Right atrium auricular region (tissue), 2 donors: ENCODE measurements at places on chromosomes 5 and 9. TPM values are rescaled to one million over a fixed set of nuclear protein-coding genes. Genes with fewer than 3 reads are reported as not detected.

DNA sequence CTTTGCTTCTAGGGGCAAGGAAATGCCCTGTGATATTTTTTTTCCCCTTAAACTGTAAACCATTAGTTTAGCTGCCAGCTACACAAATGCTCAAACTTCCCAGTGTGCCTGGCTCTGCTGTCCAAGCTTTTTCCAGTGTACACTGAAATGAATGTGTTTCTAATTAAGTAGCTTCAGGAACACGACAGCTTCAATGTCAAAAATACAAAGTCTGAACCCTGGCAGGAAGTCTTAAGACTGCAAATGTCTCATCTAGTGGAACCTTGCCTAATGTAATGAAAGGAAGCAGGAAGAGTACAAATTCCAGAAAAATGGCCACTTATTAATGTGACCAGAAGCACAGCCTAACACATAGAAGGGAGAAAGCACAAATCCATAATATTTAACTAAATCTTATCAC, 255.2 kb downstream of the CRB2 start:
- no peak for DNase-seq

DNA sequence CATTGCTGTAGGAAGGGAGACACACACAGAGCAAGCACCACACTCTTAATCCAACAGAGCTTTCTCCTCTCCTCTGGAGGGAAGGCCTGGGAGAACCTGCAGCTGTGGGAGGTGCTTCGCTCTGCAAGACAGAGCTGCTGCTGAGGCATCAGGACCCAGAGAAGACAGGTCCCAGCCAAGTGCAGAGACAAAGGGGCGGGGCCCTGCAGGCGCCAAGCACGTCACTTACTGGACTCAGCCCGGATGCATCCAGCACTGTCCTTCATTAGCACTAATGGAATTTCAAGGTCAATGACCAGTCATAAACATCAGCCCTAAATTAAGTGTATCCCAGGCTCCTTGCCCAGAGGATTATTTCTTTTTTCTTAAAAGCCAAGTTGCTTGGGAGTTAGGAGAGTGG, 337.1 kb upstream of the PANK3 start:
- peak; percentile 76 for DNase-seq

- no peak for DNase-seq
These were observed 451.8 kb downstream of the RAB3C start for GRCh38 chr5:59034498-59035186.

GRCh38 chr5:95895771-95896170, 65.9 kb downstream of the ELL2 start:
- DNase-seq, result no peak

DNA sequence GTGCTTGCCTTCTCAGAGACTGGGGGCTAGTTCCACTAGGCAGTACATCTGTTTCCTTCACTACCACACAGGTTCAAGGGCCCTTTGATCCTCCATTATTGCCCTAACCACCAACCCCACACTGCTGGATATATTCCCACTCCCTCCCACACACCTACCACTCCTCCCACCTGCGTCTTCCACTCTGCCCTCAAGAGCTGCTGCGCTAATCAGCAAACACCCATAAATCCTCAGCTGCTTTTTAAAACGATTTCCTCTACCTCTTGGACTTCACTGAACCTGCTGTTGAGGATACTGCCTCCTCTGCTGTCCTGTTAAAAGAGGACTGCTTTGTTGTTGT, 120.9 kb downstream of the MAPKAP1 start:
- DNase-seq, result no peak

DNA sequence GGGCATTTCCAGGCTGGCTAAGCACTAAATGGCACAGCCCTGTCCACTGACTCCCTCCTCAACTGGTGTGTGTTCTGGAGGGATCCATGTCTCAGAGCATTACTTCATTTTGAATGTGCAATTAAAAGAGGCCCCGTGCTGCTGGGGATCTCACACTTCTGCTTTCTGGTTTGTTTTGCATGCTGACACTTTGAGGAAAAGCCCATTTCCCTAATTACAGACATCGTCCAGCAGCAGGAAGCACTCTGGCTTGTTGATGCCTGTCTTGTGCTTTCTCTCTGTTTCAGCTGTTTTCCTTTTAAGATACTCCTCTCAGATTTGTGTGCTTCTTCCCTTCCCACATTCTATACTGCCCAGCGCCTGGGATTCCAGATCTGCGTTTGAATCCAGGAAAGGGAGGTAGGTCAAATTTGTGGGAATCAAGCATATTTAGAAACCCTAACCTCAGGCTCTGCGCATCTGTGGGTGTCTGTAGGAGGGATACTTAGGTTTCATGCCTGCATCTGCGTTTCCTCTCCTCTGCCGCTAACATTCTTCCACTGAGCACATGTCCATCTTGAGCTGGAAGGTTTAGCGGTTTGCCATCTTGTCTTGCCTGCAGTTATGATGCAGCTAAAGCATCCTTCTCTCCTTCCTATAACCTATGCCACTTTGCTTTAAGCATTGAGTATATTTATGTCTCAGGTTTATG, 25.7 kb downstream of the SYK start:
- DNase-seq, result peak; percentile 58

GRCh38 chr9:68522131-68522530, 18.6 kb downstream of the TMEM252 start:
- DNase-seq, result no peak

GRCh38 chr5:168131519-168131918, 159.9 kb upstream of the WWC1 start:
- DNase-seq, result no peak

DNA sequence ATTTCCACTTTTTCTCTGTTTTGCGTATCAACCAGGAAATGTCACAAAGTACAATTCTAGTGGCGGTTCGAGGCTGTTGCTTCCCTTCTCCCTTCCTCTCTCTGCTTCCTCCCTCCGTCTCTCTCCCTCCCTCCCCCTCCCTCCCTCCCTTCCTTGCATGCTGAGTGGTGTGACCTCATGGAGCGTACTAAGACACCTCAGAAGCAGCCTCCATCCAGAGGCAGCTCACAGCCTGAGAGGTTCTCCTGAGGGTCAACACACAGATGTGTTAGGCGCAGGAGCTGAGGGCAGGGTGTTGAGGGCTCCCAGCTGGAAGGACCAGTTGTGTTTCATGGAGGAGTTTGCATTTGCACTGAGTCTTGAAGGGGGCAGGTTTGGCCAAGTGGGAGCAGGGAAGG, 57.7 kb downstream of the COL5A1 start:
- DNase-seq, result no peak

- no peak for DNase-seq
These were observed 171.2 kb downstream of the TMEM167A start for GRCh38 chr5:82905986-82906385.

DNA sequence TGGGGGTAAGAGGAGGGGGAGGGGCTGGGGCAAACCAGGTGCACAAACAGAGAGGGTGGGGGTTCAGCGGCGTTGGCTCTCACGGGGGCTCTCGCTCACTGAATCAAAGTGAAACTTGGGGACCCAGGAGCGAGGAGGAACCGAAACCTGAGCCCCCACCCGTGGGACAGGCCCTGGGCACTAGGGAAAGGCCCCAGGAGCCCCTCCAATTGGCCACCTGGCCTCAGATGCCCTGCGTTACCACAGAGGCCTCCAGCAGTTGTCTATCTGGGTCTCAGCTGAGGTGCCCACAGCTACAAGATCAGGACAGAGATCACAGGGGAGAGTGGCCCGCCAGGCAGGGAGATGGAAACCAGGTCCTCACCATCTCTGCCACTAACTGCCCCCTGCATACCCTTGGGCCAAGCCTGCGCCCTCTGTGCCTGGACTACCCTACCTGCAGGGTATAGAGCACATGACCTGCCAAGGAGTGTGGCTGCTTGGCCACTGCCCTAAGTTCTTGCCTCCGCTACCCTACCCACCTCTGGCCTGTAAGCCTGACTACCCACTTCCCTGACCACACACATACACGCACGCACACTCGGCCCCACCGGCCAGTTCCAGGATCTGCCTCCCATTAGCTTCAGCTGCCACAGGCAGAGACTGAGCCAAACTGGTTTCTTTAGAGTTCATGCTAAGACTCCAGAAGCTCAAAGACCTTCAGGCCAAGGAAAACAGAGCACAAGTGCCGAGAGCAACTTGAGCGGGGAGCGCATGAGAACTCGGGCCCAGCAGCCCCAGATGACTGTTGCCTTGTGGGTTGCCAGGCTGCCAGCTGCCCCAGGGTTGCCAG, 39.9 kb downstream of the PAX5 start:
- DNase-seq, result no peak

GRCh38 chr5:172494630-172495505, 40.5 kb upstream of the SH3PXD2B start:
- peak; percentile 36 for DNase-seq

DNA sequence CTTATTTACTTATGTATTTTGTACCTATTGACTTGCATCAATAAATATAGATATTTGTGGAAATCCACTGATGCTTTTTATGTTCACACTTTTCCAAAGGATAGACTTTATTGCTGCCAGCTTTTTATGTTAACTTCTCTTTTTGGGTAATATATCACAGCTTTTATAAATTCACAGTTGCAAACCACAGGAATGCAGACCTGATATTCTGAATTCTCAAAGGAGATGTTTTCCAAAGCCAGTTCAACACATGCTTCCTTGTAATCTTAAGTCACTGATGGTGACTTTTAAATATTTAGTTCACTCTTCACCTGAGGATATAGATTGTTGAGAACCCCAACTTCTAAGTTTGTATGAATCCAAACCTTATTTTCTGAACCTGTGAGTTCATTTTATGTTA, 223.4 kb upstream of the PRR16 start:
- no peak for DNase-seq

DNA sequence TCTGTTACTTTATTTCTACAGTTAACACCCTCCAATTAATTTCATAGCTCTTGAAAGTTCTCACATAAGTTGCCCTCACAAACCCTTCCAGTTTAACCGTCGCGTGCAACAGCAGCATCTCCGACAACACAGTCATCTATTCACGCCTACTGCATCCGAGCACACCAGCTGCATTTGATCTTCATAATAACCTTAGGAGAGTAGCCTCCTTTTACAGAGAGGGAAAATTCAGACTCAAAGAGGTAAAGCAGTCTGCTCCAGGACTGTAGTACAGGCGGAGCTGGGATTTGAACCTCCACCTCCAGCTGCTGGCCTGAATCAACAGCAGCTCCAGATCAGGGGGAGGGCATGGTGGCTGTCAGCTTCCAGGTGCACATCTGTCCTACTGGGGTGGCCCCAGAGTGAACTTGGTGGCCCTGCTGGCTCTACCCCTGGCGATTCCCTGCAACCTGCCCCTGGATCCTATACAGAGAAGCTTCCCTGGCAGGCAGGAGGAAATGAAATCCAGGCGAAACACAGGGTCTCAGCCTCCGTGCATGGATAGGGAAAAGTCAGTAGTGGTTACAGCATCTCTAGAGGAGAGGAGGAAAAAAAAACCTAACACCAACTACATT, 71.6 kb upstream of the UNC5A start:
- DNase-seq, result no peak

- DNase-seq, result no peak
These were observed 69.2 kb downstream of the SYK start for GRCh38 chr9:90870621-90871326.

DNA sequence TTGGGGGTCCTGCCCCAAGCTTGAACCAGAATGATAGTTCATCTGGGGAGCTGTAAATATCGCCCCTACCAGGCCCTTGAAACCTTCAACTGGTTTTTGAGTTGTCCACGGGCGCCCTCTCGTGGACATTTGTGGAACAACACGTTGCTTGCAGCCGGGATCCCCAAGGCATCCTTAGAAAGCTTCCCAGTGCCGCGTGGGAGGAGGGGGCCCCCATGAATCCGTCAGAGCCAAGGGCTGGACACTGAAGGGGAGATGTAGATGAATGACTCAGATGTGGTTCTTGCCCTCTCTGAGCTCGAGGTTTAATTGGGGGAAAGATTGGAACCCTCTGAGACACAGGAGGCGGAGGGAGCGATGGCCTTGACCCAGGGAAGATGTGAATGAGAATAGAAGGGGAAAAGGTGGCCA, 31.8 kb upstream of the ORM1 start:
- DNase-seq, result peak; percentile 82

GRCh38 chr9:71975833-71976232, 64.4 kb downstream of the C9orf85 start:
- DNase-seq, result no peak

DNA sequence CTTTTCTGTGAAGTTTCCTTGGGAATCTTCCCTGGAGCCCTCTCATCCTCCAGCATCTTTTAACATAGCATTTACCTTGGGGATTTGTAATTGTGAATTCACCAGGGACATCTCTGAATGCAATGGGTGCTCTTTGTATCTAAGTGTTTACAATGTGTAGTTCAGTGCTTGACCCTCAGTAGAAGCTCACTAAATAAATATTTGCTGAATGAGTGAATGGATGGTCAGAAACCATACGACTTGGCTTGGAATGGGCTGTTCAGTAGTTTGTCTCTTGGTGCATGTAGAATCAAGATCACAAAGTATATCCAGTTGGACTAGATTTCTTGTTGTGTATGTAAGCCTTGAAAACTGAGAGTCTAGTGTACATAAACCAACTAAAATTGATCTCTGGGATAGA, 81.8 kb upstream of the MEF2C start:
- DNase-seq, result no peak

- DNase-seq, result no peak
These were observed 24.0 kb upstream of the ANKRD31 start for GRCh38 chr5:75260708-75261107.

- no peak for DNase-seq
These were observed 285.7 kb downstream of the NR3C1 start for GRCh38 chr5:143117821-143118220.

- DNase-seq, result no peak
These were observed 21.4 kb downstream of the COL27A1 start for GRCh38 chr9:114176624-114177291.

GRCh38 chr5:112063856-112064255, 306.9 kb upstream of the NREP start:
- no peak for DNase-seq

DNA sequence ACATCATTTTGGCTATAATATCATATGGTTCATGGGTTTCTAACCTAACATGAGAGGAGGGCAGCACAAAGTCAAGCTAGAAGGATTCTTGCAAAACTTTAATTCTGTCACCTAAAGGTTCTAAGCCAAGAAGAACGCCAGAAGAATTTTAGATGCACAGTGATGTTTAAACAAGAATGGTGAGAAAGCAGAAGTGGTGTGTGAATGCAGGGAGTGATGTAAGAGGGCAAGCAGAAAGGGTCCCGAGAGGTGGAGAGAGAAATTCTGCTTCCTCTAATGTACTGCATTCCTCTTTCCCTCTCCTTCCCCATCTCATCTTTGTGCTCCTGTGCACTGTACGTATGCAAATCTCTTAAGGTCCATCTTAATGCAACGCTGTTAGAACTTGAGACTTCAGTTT, 2.1 kb upstream of the TRMO start:
- no peak for DNase-seq

- peak; percentile 89 for DNase-seq
These were observed 39.6 kb downstream of the PCDHGC5 start for GRCh38 chr5:141528291-141528984.

The NUTM2G gene
- not detected for total RNA-seq

The DIPK1B gene
- total RNA-seq, result 45.1 TPM

The RABGAP1 gene
- total RNA-seq, result 26.3 TPM

The LCN9 gene
- not detected for total RNA-seq

The CCL21 gene
- total RNA-seq, result 2.9 TPM

The THBS4 gene
- 91.5 TPM for total RNA-seq

The ENTREP1 gene
- total RNA-seq, result 12.1 TPM

The CTNND2 gene
- 8.6 TPM for total RNA-seq

The ZNF622 gene
- total RNA-seq, result 36.7 TPM

The SEMA6A gene
- total RNA-seq, result 3.9 TPM

The ZNG1C gene
- total RNA-seq, result 8.4 TPM

The PDZD2 gene
- 86.4 TPM for total RNA-seq

The LRRC14B gene
- 7.7 TPM for total RNA-seq

The FCN2 gene
- not detected for total RNA-seq

The TAS2R1 gene
- total RNA-seq, result not detected

The CARD9 gene
- 0.15 TPM for total RNA-seq

The CCDC152 gene
- total RNA-seq, result 0.89 TPM

The ZBED3 gene
- total RNA-seq, result 4.3 TPM

The PCDHGB6 gene
- total RNA-seq, result 5.0 TPM

The CYSRT1 gene
- 0.85 TPM for total RNA-seq

The AQP7 gene
- 74.9 TPM for total RNA-seq
